ENCODE measurements at places on chromosomes 7 and 10.

DNA sequence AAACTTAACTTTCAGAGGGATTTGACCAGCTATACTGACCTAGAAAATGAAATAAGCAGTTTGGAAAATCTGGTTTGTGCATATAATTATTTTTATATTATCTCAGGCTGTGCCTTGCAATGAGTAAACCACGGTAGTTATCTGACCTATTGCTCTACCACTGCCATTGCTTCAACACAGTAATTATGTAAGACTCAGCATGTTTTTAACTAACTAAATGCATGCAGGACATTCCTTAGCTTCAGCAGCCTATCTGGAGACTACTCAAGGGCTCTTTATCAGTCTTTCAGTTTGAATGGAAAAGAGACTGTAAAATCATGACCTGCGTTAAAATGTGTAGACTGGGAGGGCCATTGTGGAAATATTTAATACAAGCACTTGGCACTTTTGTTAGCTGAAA is 22.5 kb downstream of the CHN2 start:
- peak; percentile 50 for DNase-seq

DNA sequence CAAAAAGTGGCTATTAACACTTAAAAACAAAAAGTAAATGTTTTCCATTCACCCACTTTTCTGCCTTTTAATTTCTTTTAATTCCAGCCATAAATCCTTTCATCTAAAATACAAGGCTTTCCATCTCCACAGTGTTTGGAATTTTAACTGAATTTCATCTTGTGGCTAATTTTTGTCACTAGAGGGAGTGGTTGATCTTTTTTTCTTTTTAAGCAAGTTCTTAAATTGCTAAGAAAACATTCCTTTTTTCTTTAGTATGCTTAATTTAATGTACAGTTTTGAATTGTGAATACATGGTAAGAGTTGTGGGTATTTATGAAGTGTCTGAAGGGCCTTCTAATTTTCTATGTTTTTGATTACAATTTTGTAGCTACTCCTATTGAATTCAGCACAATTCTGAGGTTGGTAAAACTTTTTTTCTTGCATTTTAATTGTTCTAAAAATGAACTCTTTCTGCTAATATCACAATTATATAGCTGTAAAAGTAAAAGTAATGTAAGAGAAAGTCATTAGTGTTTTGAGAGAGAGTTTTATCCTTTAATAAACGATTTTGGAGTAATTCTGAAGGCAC is 54.9 kb upstream of the ANK3 start:
- no peak for DNase-seq

DNA sequence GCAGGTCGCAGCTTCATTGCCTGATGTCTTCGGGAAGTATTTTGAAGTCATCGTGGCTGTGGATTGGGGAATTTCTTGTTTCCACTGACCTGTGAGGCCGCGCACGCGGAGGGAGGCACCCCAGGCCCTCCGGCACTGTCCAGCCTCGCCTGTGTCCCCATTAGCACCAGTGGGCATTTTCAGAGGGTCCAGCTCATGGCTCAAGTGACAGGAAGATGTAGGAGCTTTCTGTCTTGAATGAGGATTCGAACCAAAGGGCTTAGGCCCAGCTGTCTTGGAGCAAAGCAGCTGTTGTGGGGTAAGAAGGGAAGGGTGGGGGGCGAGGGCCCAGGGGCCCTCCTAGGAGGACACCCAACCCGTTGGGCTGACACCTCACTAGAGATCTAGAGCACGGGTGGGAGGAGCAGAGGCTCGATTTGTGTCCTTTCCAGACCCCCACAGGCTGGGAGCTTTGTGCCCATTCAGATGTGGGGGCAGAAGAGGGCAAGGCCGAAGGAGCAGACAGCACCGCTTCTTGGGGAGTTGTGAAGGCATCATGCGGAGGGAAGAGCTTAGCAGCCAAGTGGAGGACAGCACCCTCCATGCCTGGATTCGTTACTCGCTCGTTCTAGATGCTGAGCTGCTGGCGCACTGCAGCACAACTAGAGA is 914 bp downstream of the ZNF37A start:
- no peak for DNase-seq

GRCh38 chr7:114368492-114368891 is 46.1 kb upstream of the FOXP2 start:
- no peak for DNase-seq

DNA sequence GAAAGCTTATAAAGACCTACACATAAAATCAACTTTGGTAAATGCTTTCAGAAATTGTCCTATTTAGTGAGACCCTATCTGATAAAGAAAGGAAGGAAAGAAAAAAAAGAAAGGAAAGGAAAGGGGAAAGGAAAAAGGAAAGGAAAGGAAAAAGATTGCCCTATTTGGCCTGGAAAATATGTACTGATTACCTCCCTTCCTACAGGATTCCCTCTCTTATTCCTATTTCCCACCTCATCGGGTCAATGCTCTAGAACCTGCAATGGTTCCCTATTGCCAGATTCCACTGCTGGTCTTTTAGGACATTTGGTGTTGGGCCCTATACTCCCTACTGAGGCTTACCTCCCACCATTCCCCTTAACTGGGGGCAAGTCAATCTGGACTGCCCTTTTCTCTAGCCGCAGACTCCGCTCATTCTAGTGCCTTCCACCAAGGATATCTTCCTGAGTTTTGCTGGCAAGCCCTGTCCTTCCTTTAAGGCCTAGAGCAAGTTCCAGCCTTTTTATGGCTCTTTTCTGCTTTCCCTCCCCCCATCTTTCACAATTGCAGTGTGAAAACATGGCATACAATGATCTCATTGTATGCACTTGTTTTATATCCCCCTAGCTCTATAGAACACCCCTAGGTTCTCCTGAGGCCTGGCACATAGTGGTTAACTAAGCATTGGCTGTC is 4.4 kb downstream of the DDIT4 start:
- DNase-seq = no peak

DNA sequence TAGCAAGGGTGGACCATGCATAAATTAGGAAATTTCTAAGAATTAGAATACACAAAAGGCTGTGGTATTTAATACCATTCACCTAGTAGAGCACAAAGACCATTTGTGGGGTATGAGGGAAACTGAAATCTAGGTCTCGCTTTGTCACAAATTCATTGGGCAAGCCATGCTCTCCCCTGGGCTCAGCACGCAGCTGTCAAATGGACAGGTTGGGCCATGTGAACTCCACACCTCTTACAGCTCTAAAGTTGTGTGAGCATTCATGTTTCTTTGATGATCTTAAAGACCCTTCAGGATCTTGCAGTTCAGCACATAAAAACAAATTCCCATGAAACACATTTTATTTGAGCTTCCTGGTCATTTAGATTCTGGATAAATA is 121.3 kb downstream of the CHN2 start:
- no peak for DNase-seq

- DNase-seq = no peak
Observed at GRCh38 chr10:27550823-27551222, 46.7 kb downstream of the RAB18 start.

- no peak for DNase-seq
Observed at GRCh38 chr10:26486990-26487850, 49.1 kb downstream of the APBB1IP start.

GRCh38 chr10:80408242-80409101 is at the start of gene PRXL2A:
Gene PRXL2A (plus strand): TSS chr10:80408551. CDS start chr10:80420468, 11,917 bp downstream.
- DNase-seq = peak; percentile 99

- no peak for DNase-seq
Observed at GRCh38 chr7:82438521-82438920, 5.1 kb downstream of the CACNA2D1 start.

- no peak for DNase-seq
Observed at GRCh38 chr7:111242141-111242755, 151.3 kb downstream of the LRRN3 start.

- DNase-seq = no peak
Observed at GRCh38 chr10:10657139-10657760, 360.4 kb upstream of the CELF2 start.

- DNase-seq = no peak
Observed at GRCh38 chr10:78471723-78472550, 438.3 kb downstream of the RPS24 start.

GRCh38 chr7:98251231-98251600 is 816 bp downstream of the TECPR1 start:
- DNase-seq = no peak

DNA sequence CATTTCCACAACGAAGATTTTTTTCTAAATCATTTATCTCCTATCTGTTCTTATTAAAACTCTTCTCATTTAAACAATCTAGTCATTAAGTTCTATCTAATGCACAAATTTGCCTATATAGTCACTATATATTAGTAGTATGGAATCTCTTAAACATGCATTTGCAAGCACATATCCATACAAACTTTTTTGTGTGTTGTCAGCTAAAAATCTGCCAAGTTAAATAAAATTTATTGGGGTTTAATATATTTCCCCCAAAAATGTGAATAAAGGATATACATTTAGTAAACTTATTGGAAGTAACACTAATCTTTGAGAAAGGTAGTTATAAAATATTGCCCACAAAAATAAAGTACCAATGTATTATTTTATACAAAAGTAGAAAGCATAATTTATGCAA is 55.3 kb downstream of the ORC5 start:
- DNase-seq = no peak

- no peak for DNase-seq
Observed at GRCh38 chr7:77729574-77730348, 33.5 kb downstream of the RSBN1L start.

DNA sequence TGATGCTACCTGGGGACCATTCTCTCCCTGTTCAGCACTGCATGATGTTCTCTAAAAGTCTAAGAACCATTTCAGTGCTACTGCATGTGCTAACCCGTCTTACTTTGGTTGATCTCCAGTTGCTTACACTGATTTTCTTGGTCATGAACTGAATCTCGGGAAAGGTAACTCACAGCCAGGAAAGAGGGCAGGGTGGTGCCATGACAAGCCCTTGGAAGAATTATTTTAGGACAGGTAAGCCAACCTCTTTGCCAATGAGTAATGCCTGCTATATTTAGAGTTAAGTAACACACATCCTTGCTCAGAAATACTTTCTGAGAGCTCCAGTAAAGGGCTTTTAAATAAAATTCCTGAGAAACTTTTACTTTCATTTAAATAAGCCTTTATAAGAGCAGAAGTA is 126.7 kb downstream of the ARL4A start:
- no peak for DNase-seq

GRCh38 chr7:16193631-16194030 is 227.7 kb downstream of the CRPPA start:
- no peak for DNase-seq

- DNase-seq = no peak
Observed at GRCh38 chr10:133388973-133389818, 4.8 kb upstream of the MTG1 start.

DNA sequence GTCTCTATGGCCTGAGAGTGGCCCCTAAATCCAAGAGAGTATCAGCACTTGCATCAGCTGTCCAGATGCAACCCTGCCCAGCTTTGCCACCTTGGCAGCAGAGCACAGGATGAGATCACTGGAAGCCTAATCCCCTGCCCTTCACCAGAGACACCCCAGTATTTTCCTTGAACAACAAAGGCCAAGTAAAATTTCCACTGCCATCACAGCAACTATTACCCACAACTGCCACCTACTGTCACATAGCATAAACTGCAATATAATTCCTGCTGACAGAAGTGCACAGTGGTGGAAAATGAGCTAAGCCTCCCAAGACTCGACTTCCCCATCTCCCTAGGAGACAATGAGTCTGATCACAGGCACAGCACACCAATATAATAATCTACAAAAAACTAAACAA is 462.8 kb upstream of the ZWINT start:
- DNase-seq = peak; percentile 46

GRCh38 chr7:140923358-140924006 is 1.2 kb downstream of the BRAF start:
- no peak for DNase-seq

GRCh38 chr7:91043924-91044645 is 220.1 kb upstream of the FZD1 start:
- DNase-seq = peak; percentile 17

GRCh38 chr10:12950583-12951128 is 50.9 kb downstream of the CCDC3 start:
- DNase-seq = no peak

- no peak for DNase-seq
Observed at GRCh38 chr7:70319057-70319456, 720.8 kb downstream of the AUTS2 start.

GRCh38 chr10:7773845-7774801 is 13.7 kb downstream of the KIN start:
- no peak for DNase-seq

DNA sequence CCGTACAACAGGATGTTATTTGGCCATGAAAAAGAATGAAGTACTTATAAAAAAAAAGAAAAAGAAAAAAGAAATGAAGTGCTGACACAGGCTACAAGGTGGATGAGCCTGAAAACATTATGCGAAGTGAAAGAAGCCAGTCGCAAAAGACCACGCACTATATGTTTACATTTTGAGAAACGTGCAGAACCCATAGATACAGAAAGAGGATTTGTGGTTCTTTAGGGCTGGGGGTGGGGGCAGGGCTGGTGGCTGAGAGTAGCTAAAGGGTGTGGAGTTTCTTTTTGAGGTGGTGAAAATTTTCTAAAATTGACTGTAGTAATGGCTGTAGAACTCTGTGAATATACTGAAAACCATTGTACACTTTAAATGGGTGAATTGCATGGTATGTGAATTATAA is 86.0 kb upstream of the FAM20C start:
- DNase-seq = no peak

- no peak for DNase-seq
Observed at GRCh38 chr7:120856198-120856597, 1.7 kb downstream of the TSPAN12 start.

DNA sequence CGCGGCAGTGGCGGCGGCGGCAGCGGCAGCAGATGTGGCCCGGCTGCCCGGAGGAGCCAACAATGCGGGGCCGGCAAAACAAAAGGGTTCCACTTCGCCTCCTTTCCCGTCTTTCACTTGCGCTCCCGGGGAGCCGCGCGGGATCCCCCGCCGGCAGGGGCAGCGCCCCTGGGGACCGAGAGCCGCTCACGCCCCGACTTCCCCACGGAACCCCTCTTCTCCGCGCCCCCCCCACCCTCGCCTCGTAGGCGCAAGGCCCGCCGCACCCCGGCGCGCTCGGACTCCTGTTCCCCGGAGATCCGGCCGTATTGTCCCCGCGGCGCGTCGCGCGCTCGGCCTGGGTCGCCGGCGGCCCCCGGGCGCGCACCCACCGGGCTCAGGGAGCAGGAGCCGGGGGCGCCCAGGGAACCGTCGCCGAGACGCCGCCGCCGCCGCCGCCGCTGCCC is 854 bp downstream of the CTBP2 start:
- no peak for DNase-seq

All from iPS-NIHi11 (cell line).